ENCODE measurements at places on chromosomes 7 and 10.

- DNase-seq = no peak
Observed at GRCh38 chr7:130695840-130696239, 9.5 kb upstream of the TSGA13 start.

GRCh38 chr7:149727053-149727898 lies 46.1 kb downstream of the ZNF467 start:
- DNase-seq = no peak

- DNase-seq = no peak
Observed at GRCh38 chr7:151756076-151756731, 120.7 kb downstream of the PRKAG2 start.

DNA sequence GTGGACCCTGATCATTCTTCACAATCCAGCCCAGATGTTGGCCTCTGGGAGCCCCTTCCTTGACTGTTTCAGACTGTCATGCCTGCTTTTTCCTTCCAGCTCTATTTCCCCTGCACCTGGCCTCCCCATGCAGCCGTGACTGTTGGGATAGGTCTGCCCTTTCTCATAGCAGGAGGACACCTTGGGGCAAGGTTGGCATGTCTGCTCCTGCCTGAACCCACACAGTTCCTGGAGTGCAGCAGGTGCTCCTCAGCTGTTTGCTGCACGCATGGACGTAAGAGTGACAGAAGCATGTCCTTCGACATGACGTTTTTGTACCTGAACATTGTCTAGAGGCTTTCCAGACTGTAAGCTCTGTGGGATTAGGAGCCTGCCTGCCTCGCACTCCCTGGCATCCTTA lies 24.0 kb downstream of the POR start:
- no peak for DNase-seq

GRCh38 chr10:17229717-17229966 lies 1.6 kb downstream of the VIM start:
- DNase-seq = no peak

Data from stimulated activated CD4-positive, alpha-beta T cell treated with anti-CD3 and anti-CD28 coated beads, Interleukin-1b, Interleukin-23, amount 100 ng/mL, for 24 hours (primary cell).